ENCODE measurements at places on chromosomes 12 and 14. TPM values are rescaled to one million over a fixed set of nuclear protein-coding genes. Genes with fewer than 3 reads are reported as not detected.

- no peak for DNase-seq
These were observed 320.7 kb downstream of the PAWR start for GRCh38 chr12:79370021-79370420.

GRCh38 chr12:116236148-116236731 is 41.3 kb downstream of the MED13L start:
- peak; percentile 26 for DNase-seq

DNA sequence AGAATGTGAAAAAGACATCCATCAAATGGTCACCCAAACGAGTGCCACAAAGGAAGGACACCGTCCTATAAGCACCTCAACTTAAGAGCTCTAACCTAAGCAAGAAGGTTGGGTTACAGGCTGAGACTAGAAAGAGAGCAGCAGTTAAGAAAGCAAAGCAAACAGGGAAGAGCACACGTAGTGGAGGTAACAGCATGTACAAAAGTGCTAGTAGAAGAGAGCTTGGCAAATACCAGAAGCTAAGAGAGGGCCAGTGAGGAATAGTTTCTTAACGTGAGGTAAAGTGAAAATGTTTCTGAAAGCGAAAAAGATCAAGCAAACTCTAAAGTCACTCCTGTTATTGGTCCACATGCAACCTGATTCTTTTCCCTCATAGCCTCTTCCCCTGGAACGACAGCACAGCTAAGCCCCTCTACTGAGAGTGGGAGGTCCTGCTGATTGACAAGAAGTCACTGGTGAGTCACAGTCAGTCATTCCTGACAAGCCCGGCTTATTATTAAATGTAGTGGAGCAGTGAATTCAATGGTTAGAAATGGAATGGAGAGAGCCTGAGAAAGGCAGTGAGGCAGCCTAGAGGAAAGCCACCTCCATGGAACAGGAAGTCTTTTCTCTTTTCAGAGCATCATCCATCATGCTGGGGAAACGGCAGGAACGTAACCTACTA is 204.4 kb downstream of the SLC25A21 start:
- DNase-seq, result no peak

DNA sequence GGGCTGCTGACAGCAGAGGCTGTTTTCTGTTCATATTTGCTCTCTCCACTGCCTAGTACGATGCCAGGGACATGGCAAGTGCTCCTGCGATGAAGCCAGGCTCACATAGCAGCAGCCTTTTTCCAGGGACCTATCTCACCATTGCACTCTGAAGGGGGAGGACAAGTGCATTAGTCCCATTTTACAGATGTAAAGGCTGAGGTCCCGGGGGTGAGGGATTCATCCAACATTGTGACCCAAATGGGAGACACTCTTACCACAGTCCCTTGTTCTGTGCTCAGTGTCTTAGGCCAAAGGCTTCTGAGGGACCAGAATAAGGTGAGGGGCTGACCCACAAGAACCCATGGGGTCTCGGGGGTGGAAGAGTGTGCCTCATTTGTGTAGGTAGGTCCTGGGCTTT is 21.6 kb upstream of the ESRRB start:
- DNase-seq, result no peak

- peak; percentile 1 for DNase-seq
These were observed 16.0 kb downstream of the FIGNL2 start for GRCh38 chr12:51832354-51833107.

GRCh38 chr12:57864442-57865083 is 18.0 kb upstream of the CTDSP2 start:
- peak; percentile 66 for DNase-seq

- DNase-seq, result no peak
These were observed 25.7 kb upstream of the LRP1-AS start for GRCh38 chr12:57173089-57173488.

DNA sequence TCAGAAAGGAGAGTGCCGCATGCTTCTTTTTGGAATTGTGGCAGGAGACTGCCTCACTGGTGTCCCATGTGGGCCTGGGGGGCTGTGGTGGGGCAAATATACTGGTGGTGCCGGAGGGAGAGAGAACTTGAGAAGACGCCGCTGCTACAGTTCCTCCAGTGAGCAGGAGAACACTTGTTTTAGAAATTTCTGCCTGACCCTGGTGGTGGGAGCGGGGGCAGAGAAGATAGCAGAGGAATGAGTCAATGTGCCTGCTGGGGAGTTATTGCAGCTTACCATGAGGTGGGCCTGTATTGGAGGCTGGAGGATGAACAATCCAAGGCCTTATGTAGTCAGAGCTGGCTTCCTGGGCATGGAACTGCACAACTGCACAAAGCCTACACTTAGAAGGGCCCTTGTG is 211.8 kb downstream of the SNAPC1 start:
- no peak for DNase-seq

DNA sequence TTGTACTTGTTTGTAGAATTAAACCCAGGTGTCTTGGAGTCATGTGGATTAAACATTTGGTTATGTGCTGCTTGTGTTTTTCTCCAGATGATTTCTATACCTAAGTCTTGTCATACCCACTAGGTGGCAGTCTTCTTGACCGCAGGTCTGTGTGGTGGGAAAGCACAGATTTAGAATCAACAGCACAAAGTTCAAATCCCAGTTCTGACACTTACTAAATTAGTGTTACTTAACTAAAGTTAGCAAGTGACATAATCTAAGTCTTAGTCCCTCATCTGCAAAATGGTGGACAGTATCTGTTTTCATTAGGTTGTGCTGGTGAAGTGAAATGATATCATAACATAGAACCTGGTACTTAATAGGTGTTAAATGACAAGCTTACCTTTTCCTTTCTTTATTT is 151.0 kb upstream of the ARHGAP5 start:
- DNase-seq, result no peak

- DNase-seq, result no peak
These were observed 82.7 kb downstream of the GRIP1 start for GRCh38 chr12:66596199-66596598.

GRCh38 chr12:104320627-104321024 is 17.1 kb downstream of the EID3 start:
- DNase-seq, result no peak

DNA sequence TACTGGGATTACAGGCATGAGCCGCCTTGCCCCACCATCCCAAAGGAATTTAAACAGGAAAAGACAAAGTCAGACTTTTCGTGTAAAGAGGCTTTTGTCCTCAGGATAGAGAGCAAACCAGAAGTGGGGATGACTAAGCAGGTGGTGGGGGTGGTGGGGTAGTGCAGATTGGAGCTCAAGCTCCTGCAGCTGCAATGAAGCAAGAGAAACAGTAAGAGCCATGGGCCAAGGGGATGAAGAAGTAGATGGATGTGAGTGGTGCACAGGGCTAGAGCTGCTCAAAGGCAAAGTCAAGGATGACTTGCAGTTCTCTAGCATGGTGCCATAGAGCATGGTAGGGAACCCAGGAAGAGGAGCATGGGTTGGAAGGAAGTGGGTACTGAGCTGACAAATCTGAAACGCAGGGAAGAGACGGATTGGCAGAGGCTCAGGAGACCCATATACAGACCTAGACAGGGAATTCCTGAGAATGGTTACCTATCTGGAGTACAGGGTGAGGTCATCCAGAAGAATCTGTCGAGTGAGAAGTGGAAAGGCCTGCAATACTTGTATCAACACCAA is 11.4 kb upstream of the RNF34 start:
- DNase-seq, result no peak

GRCh38 chr14:23147676-23148075 is 28.6 kb upstream of the CEBPE start:
- peak; percentile 66 for DNase-seq

GRCh38 chr12:52186118-52186840 is 5.5 kb downstream of the KRT80 start:
- no peak for DNase-seq

GRCh38 chr12:111638556-111638955 is 39.4 kb upstream of the ATXN2 start:
- DNase-seq, result no peak

DNA sequence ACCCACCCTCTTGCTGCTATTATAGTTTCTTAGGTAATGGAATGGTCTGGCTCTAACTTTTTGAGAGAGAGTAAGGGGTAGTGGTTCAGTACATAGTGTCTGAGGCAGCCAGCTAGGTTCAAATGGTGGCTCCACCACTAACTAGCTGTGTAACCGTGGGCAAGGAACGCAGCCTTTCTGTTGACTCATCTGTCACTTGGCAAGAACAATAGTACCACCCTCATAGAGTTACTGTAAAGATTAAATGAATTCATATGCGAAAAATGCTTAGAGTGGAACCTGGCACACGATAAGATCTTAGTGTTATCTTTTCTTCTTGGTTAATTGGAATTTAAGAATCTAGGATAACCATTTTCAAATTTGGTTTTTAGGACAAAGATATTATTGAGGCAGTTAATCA is 14.0 kb downstream of the CCDC62 start:
- DNase-seq, result no peak

- no peak for DNase-seq
These were observed 14.5 kb upstream of the AP4S1 start for GRCh38 chr14:31010935-31011334.

GRCh38 chr12:34106172-34106571 is 83.9 kb downstream of the ALG10 start:
- DNase-seq, result no peak

DNA sequence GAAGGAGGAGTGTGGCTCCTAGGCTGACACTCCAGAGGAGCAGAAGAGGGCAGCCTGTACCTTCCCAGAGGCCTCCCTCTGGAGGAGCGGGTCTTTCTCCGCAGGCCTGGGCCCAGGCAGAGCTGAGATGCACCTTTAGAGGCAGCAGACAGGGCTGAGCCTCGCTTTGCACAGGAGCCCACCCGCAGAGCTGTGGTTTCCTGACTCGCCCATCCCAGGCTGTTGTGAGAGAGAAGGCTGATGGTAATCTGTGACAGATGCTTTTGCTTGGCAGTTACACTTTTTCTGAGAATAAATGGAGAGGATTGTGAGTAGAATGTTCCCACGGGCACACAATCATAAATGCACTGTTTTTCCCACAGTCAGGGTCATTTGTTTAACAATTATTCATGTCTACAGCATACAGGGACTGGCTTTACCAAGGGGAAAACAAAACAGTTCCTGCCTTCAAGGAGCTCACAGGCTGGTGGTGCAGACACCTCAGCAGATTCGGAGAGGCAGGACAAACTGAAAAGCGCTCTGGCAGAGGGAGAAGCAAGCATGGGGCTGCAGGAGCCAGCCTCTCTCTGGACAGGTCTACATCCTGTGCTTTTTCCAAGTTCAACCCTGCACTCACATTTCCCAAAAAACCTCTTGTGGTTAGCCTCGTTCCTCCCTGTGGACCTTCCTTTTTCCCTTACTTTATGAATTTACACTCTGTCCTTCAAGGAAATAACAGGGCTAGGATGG is 13.9 kb downstream of the EVL start:
- peak; percentile 65 for DNase-seq

DNA sequence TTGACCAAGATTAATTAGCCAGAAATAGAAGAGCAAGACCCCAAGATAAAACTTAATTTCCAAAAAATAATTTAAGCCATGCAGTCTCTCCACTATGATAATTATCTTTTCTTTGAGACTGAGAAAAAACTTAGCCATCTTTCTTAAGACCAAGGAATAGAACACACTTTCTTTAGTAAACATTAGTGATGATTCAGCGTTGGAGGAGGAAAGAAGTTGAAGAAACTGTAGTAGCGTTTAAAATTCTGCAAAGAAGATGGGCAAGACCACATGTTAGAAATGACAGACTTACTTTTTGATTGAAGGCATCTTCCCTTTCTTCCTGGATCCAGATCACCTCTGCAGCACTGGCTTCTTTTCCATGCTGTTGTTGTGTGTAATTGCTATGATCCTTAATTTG is 124.8 kb upstream of the RASSF8 start:
- no peak for DNase-seq

- no peak for DNase-seq
These were observed 51.7 kb upstream of the MYF6 start for GRCh38 chr12:80655751-80656150.

GRCh38 chr12:97005174-97005573 is 98.1 kb downstream of the NEDD1 start:
- DNase-seq, result no peak

ATN1 gene
- 89.3 TPM for total RNA-seq

CD163 gene
- 136 TPM for total RNA-seq

GYS2 gene
- not detected for total RNA-seq

ARHGEF40 gene
- total RNA-seq, result 21.6 TPM

POTEM gene
- not detected for total RNA-seq

PPP2R5C gene
- total RNA-seq, result 147 TPM

USP44 gene
- 1.1 TPM for total RNA-seq

DDN gene
- 0.97 TPM for total RNA-seq

EFCAB11 gene
- total RNA-seq, result 4.2 TPM

TAS2R42 gene
- total RNA-seq, result not detected

TMEM30B gene
- total RNA-seq, result 2.2 TPM

ANKRD33 gene
- total RNA-seq, result not detected

Data from right cardiac atrium (tissue), 5 donors.